ENCODE measurements at places on chromosomes 1 and 21.

DNA sequence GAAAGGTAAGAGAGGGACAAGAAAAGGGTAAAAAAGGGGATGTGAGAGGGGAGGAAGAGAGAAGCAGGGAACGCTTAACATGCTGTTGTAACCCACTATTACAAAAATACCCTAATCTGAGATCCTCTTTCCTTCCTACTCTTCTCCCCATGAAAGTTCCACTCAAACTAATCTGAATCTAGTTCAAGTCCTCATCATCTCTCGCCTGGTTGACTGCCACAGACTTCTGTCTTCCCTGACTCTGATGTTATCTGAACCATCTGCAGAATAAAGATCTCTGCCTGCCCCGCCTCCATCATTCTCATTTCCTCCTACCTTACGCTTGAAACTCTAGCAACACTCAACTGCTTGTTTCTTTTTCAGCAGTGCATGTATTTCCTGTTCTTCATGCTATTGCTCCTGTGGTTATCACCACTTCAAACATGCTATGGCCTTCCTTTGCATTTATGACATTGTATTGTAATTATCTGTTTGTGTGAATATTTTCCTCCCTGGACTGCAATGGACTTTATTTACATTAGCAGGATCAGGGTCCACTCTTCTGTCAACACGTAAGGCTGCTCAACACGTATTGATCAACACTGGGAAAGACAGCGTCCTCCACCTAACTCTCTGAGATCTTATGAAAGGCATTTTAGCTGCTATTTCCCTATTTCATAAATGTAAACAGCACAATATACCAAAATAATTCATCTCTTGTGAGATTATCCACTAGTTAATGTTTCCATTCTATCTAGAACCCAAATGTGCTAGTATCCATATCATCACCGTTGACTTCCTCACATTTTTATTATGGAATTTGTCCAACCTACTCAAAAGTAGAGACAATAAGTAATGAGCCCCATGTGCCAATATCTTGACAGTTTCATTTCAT is 215.5 kb upstream of the USP25 start:
- DNase-seq = no peak

DNA sequence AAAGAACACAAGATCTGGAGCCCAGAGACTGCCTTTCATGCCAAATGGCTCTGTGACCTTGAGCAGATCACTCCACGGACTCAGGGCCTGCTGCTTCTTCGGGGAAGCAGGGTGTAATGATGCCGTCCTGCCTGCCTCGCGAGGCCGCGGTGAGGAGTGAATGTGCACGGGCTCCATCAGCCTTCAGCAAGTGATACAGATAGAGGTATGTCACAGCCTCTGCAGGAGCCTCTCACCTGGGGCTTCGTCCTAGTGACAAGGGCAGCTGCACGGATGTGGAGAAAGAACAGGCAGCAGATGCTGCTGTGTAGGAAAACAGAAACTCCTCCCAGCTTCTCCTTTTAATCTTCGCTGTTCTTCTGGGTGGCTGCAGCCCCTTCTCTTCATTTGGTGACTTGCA is 127.5 kb downstream of the KCNN3 start:
- DNase-seq = no peak

GRCh38 chr1:178151831-178152230 is 57.9 kb downstream of the RASAL2 start:
- peak; percentile 59 for DNase-seq

DNA sequence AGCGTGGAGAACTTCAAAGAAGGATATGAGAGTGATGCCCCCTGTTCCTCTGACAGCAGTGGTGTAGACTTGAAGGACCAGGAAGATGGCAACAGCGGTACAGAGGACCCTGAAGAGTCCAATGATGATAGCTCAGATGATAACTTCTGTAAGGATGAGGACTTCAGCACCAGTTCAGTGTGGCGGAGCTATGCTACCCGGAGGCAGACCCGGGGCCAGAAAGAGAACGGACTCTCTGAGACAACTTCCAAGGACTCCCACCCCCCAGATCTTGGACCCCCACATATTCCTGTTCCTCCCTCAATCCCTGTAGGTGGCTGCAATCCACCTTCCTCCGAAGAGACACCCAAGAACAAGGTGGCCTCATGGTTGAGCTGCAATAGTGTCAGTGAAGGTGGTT is 14.0 kb downstream of the CERS2 start:
- DNase-seq = no peak

DNA sequence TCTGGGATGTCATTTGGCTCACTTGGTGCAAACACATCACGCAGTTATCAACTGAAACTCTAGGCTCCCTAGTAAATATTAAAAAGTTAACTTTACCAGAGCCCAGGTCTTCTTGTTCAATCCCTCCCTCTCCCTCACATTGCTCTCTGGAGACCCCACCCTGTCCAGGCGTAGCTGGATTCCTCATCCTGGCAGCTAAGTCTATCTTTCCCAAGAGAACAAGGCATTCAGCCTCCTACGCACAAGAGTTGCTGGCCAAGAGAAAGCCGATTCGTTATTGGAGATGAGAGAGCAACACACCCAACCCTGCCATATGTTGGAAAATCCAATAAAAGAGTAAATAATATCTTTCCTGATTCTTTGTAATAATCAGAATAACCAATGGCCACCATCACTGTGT is 117.9 kb downstream of the SLC30A10 start:
- no peak for DNase-seq

GRCh38 chr1:91857557-91858239 is 28.3 kb downstream of the TGFBR3 start:
- no peak for DNase-seq

GRCh38 chr1:93617670-93618499 is 63.8 kb downstream of the BCAR3 start:
- DNase-seq = peak; percentile 73
